ENCODE measurements at places on chromosomes 5 and 9. TPM values are rescaled to one million over a fixed set of nuclear protein-coding genes. Genes with fewer than 3 reads are reported as not detected.

Gene ALDH1A1
- total RNA-seq = 0.54 TPM

Gene MCC
- total RNA-seq = 0.38 TPM

Gene FAM78A
- total RNA-seq = 25.1 TPM

Gene BRIX1
- total RNA-seq = 48.3 TPM

Gene EFNA5
- 13.5 TPM for total RNA-seq

Gene PCDHA9
- not detected for total RNA-seq

DNA sequence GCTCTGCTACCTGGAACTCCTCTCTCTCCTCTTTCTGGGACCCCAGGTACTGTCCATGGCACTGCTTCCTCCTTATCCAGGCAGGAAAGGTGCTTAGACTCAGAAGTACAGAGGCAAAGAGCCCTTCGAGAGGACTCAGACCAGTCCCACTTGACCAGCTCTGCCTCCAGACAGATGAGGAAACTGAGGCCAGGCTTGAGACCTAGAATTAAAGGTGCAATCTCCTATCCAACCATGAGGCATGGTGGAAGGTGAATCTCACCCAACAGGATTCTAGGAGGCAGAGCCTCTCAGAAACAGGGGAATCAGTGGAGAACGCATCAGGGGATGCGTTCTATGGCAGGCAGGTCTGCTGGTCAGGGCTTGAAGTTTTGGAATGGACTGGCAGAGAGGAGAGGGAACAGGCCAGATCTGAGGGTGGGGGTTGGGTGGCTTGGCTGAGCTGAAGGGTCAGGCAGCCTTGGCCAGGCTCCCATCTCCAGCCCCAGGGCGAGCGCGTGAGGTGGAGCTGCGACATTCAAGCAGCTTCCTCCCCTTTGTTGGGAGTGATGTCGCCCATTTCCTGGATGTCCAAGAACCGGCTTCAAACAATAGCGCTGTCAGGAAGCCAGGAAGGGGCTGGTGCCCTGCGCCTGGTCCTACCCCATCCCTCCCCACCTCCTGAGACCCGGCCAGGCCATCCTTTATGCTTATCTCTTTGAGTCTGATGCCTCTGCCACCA lies 26.2 kb downstream of the NDUFA8 start:
- H3K36me3 ChIP-seq = no peaks in the 10 kb centered on the region
- no peaks in the 10 kb centered on the region for H3K27me3 ChIP-seq
- no peak for DNase-seq
- no peak overlapping the region for H3K27ac ChIP-seq
- no peak overlapping the region for H3K4me3 ChIP-seq

DNA sequence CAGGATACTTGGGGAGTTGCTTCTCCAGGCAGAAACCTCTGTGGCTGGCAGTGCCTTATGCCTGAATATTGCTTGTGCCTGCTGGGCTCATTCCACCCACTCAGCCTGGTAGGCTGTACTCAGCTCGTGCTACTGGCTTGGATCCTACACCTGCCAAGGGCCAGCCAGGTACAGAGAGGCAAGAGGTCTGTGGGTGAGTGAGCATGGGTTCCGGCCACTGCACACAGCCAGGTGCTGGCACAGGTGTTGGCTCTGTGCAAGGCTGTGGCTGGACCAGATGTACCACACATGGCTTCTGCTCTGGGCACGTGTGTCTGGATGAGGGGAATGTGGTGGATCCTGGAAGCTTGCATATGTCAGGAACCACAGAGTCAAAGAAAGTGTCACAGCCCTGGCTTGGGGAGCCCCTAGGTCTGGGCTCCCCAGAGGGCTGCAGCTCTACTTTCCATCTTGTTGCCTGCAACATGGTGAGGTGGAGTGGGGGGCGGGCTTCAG lies 76.7 kb upstream of the C6 start:
- H3K27ac ChIP-seq = no peak overlapping the region
- H3K36me3 ChIP-seq = no peaks in the 10 kb centered on the region
- no peak overlapping the region for H3K4me3 ChIP-seq
- DNase-seq = no peak
- H3K4me1 ChIP-seq = no peaks in the 10 kb centered on the region
